Activated CD4-positive, CD25-positive, alpha-beta regulatory T cell treated with anti-CD3 and anti-CD28 coated beads, Interleukin-2, amount 50 U/mL, for 24 hours (primary cell): ENCODE measurements at places on chromosomes 5 and 9.

GRCh38 chr5:6701491-6701890 is 11.7 kb upstream of the TENT4A start:
- ATAC-seq, result no peak

DNA sequence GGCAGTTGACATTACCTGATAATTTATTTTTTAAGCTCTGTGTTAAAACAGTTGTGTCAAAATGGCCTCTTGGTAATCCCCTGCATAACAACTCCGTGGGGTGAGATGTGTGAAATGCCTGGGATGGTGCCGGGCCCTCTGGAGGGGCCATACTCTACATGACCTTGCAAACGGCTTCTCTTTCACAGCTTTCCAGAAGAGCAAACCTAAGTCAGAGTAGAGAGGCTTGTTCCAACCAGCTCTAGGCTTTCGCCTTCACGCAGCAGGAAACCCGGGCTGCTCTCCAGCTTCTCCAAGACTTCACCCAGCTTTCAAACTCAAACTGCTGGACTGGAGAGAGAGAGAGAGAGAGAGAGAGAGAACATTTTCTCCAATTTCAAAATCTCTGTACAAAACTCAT is 120.1 kb downstream of the SNX18 start:
- ATAC-seq, result no peak

- ATAC-seq, result no peak
Observed at GRCh38 chr5:12242950-12243888, 339.0 kb upstream of the CTNND2 start.

DNA sequence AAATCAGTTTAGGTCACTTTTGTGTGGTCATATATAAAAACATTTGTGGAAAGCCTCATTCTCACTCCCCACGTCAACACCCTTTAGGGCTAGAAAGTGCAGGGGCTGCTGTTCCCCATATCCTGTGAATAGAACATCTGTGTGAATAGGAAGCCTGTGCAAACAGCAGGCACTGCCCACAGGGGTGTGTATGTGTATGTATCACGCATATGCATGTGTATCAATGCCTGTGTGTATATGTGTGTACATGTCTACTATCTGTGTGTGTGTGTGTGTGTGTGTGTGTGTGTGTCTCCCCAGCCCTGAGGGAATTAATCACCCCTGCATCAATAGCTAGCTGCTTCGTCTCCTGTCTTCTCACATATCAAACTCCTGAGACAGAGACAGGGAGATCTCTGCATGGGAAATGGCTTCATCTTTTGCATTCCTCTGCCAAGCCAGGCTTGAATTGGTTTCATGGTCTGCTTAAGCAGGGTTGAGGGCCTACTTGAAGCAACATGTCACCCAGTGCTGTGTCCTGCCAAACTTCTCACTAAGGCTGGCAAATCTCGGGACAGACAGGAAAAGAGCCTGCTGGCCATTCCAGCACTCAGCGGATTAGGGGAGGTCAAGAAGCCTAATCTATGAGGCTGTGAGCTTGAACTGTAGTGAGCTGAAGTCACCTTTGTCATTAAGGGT is 265.8 kb downstream of the ADAMTSL1 start:
- ATAC-seq, result no peak

DNA sequence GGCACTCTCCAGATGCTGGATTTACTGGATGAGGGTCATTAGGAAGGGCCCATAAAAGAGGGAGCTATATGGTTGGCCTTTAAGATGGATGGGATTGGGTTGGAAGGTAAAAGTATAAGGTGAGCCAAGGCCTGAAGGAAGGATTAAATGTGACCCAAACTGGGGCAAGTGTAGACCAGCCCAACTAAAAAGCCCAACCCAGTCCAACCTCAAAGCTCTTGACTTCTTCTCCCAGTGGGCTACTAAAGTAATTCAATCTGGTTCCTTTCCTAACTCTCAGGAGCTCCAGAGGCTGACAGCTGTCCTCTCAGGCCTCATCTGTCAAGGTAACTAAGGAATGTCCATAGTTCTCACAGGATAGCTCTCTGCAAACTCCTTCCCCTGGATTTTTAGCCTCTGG is 122.2 kb upstream of the EFNA5 start:
- ATAC-seq, result no peak

- ATAC-seq, result no peak
Observed at GRCh38 chr5:124645396-124645795, 101.0 kb downstream of the ZNF608 start.

DNA sequence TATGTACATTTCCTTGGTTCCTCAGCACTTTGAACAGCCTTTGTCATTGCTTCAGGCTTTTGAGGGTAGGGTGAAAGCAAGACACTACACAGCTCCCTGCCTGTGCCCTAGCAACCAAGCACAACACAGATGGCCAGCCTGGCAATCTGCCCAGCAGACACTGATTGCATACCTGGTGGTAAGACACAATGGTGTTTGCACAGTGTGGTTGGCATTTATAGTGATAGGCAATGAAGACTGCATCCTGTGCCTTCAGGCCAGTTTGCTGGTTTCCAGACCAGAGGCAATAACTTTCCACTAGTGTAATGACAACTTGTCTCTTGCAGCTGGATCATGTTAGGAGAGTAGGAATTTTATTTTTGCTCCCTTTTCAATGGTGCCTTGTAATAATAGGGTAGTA is 144.5 kb upstream of the TNC start:
- no peak for ATAC-seq

DNA sequence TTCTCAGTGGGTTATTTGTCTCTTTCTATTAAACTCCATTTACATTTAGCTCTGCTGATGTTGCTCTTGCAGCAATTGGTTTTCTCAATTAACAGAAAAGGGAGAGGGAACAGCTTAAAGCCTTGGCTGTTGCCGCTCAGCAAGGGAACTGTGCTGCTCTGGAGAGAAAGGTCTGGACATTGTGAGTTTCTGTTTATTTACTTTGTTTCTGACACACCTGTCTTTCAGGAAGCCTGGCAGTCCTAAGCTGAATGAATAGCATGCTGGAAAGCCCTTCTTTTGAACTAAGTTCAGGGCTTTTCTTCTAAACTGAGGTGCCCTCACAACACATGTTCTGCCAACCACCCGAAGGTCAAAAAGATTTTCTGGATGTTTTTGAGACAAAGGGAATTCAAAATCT is 491.9 kb downstream of the PDE4D start:
- ATAC-seq, result no peak

- ATAC-seq, result no peak
Observed at GRCh38 chr5:174767670-174768069, 43.3 kb downstream of the MSX2 start.

DNA sequence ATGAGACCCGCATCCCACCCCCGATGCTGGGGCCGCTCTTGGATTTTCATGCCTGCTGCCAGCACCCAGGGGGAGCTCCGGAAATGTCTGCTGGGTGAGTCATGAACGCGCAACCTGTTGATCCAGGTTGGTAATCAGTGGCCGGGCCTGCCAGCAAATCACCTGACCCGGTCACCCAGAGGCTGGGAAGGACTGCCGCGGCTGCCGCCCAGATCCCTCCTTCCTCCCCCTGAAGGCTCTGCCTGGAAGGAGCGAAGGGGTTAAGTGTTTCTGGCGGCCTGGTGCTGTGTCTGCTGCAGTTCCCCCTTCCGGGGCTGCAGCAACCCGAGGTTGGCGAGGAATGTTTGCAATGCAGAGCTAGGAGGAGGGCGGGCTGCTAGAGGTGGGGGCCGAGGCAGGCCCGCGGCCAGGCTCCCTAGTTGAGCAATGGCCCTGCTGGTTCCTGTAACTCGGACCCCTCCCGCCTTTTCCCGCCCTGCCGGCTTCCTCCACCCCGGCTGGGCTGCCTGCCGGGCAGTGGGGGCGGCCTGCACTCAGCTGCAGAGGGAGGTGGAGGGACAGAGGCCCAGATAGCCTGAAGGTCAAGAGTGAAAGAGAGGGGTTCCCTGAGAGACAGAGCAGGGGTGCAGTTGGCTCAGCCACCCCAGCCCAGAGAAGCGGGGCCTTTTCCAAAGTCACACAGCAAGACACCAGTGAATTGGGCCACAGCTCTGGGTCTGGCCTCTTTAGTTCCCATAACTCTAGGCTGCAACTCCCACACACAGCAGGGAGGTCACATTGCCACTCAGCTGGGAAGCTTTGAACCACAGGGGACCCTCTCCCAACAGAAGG is 156.3 kb upstream of the IER5L start:
- no peak for ATAC-seq

DNA sequence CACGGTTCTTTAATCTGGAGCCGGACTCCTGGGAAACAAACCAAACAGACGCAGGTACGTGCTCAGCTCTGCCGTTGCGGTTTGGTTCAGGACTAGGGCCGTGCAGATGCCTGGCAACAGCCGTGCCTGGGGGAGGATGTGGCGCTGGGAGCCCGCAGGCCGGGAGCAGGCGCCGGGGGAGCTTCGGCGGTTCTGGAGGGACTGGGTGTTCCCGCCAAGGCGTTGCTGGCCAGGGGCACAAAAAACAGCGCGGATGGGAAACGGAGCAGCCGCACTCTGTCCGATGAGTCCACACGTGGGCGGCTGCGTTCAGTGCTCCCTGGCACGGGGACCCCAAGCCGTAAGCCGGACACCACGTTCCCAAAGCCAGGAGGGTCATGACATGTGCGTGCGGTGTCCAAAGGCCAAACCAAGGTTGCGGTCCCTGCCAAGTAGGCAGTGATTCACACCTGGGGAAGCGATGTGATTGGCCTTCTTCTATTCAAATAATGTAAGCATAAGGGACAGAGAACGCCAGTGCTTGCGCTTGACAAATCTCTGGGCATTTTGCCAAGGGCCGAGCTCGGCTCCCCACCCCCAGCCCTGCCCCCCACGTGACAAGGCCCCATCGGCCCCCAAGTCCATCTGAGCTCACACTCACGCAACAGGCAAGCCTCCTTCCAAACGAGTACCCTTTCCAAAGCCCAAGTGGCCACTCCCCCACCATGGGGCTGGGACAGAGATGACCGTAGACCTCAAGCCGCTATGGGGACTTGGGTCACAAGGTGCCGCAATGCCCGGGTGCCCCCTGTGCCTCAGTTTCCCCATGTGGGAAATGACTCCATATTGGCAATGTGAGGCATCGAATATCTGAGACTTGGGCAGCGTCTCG is 49.7 kb upstream of the NKD2 start:
- ATAC-seq, result no peak

DNA sequence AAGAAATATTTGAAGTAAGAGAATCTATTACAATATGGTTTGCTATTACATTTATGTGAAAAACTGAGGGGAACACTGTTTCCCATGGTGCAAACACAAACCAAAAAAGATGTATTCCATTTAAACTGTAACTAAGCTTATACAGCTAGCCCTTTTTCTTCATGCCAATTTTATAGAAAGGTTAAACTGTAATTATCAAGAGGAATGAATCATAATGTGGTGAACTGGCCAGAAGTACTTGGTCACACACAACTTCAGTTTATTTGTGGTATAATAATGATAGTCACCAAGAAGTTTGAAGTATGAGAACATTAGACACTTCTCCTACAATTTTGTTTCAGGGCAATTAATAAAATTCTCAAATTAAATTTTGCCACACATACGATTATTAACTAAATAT is 177.9 kb downstream of the XRCC4 start:
- no peak for ATAC-seq

DNA sequence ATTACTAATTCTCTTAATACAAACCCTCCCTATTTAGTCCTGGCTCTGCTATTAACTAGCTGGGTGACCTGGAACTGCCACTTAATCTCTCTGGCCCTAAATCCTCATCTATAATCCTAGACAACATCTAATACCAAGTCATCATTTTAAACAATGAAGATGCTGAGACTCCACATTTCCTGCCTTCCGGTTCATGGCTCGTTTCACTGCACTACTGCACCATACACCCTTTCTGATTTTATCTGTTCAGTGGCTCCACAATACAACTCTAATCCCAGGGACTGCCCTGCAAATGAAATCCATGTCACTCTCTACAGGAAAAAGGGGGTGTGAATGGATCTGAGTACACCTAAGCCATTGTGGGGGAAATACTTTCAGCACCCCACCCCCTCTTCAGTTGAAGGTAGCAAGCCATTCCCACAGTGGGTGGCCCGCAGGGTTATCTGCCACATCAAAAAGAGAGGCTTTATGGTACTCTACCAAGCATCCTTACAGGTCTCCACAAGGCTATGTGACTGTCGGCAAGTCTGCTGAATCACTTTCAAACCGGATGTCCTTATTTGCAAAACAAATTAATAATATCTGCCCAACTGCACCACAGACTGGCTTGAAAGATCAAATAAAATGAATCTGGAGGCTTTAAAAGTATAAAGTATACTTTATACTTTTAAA is 89.5 kb downstream of the EPB41L4A start:
- no peak for ATAC-seq
